ENCODE measurements at places on chromosomes 4 and X.

DNA sequence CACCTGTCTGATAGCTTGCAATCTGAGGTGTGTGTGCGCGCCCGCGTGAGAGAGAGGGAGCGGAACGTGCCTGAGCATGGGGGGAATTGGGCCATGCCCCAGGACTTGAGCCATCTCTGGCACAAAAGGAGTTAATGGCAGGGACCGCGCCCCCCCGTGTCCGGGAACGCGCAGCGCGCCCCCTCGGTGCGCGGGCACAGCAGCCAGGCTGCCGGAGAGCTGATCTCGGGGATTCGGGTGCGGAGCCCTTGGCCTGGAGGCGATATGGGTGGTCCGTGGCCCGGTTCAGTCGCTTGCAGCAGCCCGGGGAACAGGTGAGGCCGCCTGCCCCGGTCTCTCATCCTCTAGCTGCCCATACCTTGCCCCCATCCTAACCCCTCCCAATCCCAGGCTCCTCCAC is at the start of gene NLGN3:
NLGN3 (plus strand) TSS at position 191 of the 400 bp plus-strand sequence. CDS start 2,909 bp downstream, outside the sequence.
- no peak for DNase-seq

DNA sequence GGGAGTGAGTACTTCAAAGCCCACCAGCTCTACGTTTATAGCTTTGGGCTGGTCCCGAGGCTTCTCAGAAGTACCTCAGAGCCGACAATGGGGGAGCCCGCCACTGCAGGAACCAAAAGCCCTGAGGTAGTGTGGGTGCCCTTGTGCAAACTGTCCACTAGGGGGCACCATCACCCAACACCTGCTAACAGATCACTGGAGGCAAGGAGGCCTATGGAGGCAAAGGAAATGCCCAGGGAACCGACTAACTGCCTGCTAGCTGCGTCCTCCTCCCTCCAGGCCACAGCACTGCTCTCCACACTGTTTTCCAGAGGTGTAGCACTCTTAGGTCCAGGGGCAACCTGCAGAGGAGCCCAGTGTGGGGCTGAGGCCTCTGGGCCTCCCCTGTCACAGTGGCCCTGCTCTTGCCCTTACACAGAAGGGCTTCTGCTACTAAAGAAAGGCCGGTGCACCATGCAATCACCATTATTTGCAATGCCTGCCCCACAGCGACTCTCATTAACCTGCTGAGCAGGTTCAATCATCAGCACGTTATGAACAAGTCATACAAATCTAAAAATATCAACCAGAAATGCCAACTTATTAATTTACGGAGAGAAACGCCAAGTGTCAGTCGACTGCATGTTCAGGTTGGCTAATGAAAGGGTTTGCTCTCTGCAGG is 159.1 kb downstream of the NSUN7 start:
- DNase-seq: peak; percentile 39

- DNase-seq: no peak
Measured at GRCh38 chr4:4899202-4899925, 39.9 kb downstream of the MSX1 start.

- no peak for DNase-seq
Measured at GRCh38 chr4:24330573-24330972, 253.8 kb downstream of the DHX15 start.

GRCh38 chr4:122826553-122827257 is at the start of gene FGF2:
Gene FGF2, plus strand, starts transcription at chr4:122826831. Its CDS starts 344 bp downstream, at chr4:122827175.
- no peak for DNase-seq

- no peak for DNase-seq
Measured at GRCh38 chr4:79174490-79175252, 151.2 kb downstream of the NAA11 start.

GRCh38 chr4:165378745-165379677 is at the start of gene CPE:
Gene CPE, plus strand, starts transcription at chr4:165379008. Its CDS starts 214 bp downstream, at chr4:165379222.
- no peak for DNase-seq

DNA sequence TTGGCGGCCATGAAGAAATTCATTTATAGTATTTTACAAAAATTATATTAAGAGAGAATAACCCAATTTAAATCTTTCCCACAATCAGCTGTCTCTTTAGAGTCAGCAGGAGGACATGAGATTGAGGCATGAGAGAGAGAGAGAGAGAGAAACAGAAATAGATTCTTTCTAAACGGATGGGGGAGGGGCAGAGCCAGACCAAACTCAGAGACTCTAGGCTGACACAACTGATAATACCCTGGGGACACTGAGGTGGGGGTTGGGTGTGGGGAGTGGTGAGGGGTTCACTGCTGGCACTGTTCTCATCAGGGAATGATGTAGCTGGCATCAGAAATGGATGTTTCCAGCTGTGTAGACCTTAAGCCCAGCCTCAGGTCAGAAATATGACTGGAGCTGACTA is 20.5 kb upstream of the HOPX start:
- DNase-seq: no peak

- DNase-seq: no peak
Measured at GRCh38 chr4:80112236-80112635, 39.2 kb upstream of the ANTXR2 start.

- no peak for DNase-seq
Measured at GRCh38 chr4:165402375-165402774, 23.6 kb downstream of the CPE start.

- peak; percentile 9 for DNase-seq
Measured at GRCh38 chr4:141636771-141637460, 533 bp downstream of the IL15 start.
